ENCODE measurements at places on chromosomes 13 and 19.

DNA sequence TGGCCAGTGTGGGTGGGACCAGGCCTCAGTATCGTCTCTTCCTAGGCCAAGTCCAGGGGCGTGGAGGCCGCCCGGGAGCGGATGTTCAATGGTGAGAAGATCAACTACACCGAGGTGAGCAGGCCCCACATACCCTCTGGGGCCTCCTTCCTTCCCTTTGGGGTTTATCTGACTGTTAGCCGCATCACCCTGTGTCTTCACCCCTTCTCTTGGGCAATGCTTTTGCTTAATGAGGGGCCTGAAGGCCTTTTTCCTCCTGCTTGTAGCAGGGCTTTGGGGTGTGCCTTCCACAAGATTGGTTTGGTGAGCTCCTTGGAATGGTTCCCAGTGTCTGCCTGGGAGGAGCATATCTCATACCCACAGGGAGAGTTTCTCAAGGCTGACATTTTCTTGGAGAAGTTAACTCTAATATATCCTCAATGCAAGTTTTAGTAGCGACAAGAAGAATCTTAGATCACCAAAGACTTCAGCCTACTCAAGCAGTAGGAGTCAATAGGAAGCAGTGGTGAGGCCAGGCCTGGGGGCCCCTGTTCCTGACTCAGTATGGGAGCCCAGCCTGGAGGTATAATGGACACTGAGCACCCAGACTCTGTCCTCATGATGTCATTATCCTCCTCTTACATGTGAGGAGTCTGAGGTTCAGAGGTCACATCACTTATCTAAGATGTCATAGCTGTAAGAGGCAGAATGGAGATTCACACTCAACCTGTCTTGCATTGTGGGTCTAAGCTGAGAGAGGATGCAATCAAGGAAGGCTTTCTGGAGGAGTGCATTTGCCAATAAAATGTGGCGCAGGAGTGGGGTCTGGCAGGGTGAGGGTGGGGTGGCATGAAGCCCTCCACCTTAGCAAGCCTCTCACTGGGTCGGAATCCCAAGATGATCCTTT is 2.0 kb downstream of the GPI start:
- no peak for DNase-seq

GRCh38 chr19:16337809-16338469 is 13.3 kb downstream of the KLF2 start:
- DNase-seq = no peak

DNA sequence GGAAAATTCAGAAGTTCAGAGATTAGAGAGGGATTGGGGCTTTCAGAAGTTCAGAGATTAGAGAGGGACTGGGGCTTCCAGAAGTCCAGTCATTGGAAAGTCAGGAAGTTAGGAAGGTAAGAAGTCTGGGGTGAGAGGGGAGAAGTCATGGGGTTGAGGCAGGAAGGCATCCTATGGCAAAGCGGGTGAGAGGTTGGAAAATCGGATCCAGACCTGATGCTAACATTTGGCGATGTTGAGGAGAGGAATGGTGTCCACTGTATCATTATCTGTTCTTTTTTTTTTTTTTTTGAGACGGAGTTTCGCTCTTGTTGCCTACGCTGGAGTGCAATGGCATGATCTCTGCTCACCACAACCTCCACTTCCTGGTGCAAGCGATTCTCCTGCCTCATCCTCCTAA is 11.1 kb downstream of the SYT3 start:
- DNase-seq = no peak

GRCh38 chr19:46016426-46017094 is 6.3 kb downstream of the PGLYRP1 start:
- DNase-seq = peak; percentile 61

- peak; percentile 28 for DNase-seq
Measured at GRCh38 chr19:18496167-18496979, 25.5 kb downstream of the ELL start.

- no peak for DNase-seq
Measured at GRCh38 chr13:94758436-94758960, 46.2 kb upstream of the SOX21 start.

DNA sequence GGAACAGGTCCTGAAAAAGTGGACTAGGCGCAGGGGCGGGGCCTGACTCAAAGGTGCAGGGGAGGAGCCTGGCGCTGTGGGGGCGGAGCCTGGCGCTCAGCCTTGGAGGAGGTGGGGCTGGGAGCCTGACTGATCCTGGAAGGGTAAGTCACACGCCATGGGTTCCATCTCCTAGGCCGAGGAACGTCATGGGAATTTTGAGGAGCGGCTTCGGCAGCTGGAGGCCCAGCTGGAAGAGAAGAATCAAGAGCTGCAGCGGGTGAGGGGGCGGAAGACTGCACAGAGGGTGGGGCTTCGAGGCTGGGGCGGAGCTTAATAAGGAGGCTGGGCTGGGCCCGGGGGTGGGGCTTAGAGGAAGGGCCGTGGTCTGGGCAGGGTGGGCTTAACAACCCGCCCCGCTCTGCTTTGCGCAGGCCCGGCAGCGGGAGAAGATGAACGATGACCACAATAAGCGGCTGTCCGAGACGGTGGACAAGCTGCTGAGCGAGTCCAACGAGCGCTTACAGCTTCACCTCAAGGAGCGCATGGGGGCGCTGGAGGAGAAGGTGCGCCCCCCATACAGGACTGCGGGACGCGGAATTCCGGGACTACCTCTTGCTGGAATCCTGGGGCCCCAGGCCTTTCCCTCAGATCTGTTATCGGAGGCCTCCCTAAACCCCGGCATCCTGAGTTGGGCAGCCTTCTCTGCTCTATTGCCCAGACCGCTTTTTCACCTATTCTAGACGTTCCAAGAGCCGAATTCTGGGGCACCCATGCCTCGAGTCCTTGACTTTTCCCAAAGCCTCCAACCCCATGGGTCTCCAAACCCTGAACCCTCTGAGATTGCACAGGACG is 14.5 kb downstream of the PPFIA3 start:
- DNase-seq = peak; percentile 56

- no peak for DNase-seq
Measured at GRCh38 chr13:107203146-107203847, 635.4 kb upstream of the ARGLU1 start.

DNA sequence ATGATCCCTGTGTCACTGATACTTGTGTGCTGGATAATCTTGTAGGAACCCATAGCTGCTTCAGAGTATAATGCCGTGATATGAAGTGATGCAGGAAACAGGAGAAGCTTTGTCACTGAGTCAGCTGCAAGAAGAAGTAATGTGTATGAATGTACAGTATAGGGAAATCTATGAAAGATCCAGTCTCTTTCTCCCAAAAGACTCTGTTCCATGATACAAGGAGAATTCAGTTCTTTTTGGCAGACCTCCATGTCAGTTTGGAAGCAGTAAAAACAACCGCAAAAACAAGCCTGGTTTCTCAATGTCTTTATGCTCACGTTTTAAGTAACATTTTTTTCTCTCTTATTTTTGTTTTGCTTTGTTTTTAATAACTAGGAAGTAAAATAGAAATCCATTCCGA is 33.9 kb downstream of the PCDH17 start:
- DNase-seq = no peak

DNA sequence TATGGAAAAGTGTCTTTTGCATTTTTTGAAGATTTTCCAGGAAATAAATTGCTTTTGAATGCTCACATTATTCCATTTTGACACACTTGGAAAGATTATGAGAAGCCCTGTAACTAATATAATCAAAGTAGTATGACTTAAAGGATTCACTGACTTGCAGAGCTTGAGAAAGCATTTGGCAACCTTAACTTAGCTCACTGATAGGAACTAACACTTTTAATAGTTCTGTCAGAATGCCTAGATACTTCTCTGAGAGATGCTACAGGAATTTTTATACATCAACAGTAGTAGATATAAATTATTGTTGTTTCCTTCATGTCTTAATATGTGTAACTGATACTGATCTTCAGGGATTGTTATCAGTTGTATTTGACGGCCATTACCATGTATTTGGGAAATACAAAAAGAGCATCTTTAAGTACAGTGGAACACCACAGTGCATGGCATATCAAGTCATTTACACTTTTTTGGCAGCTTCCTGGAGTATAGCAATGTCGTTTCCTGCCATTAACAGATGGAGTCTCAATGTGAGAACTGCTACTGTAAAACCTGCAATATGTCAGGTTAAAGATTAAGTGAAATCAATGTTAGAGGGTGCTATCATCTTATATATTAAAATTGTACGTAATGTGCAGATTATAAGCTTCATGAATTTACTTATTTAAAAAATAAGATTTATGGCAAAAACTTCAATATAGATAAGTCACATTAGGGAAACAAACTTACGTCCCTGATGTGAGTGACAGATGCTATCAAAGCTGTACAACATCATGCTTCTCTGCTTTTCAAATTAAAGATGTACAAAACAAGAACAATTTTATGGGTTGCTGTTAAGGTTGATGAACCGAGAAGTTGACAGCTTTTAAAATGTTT is 1159.8 kb upstream of the MIR17HG start:
- no peak for DNase-seq

- no peak for DNase-seq
Measured at GRCh38 chr13:99860745-99861144, 110.8 kb downstream of the ZIC5 start.

DNA sequence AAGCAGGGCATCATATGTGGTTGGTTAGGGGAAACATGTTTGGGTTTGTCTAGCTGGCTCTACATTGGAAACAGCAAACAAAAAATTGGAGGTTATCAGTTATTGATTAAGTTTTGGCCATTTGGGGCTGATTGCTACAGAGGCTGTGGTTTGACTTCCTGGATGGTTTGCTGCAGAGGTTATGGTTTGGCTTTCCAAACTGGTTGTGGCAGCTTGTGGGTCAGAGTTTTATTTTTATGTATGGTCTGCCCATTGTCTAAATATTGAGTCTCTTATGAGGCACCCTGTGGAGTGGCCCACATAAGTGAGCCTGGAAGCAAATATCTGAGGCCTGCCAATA is 261.6 kb downstream of the GPC5 start:
- DNase-seq = no peak

GRCh38 chr13:108851660-108852059 is 222.2 kb downstream of the MYO16 start:
- DNase-seq = no peak

DNA sequence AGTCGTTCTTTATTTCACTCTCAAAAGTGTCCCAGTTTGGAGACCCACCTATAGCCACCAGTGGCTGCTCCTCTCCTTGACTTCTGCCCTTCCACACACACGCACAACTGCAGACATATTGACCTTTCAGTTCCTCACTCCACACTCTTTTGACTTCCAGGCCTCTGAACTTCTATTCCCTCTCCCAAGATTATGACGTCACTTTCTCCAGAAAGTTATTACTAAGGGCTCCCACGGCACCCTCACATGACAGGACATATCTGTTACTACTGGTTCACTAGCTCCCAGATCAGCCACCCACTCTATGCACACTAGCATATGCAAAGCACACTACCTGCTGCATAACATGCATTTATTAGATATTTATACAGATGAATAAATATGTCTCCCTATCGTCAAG is 45.9 kb downstream of the XPO4 start:
- DNase-seq = no peak
